ENCODE measurements at places on chromosomes 4 and X.

GRCh38 chr4:99447079-99447478, 11.9 kb upstream of the ADH7 start:
- DNase-seq = peak; percentile 9

- no peak for DNase-seq
These were observed 320.5 kb upstream of the TET2 start for GRCh38 chr4:104826171-104826570.

GRCh38 chrX:119989905-119990555, 46.5 kb upstream of the NKAP start:
- DNase-seq = no peak

GRCh38 chrX:12693754-12694153, 97.5 kb upstream of the PRPS2 start:
- no peak for DNase-seq

DNA sequence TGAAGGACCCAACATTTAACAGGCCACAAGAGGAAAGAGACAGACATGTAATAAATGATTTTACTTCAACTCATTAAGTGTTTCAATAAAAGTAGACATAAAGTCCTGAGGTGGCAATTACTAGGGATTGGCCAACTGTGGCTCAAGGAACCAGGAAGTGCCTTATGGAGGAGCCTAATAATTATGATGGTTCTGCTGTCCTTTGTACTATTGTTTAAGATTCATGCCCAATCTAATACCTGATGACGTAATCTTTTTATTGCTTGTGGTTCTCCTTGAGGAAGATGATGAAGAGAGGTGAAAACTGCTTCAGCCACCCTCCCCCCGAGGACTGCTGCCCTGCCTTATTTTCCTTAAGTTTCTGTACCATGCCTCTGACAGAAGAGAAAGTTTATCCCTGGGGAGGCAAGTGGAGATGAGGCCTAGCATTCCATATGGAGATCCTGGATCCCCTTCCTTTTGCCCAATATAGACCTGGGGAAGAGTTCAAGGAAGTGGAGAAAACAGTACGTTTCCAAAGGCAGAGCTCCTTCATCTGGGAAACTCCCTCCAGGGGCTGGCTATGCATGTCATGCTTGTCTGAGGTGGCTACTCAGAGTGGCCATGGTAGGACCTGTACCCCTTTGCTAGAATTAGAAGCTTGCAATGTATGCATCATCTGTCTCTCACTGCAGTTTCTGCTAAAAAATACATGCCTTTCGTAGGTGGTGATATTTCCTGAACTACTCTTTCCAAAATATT, 56.8 kb upstream of the FAT1 start:
- no peak for DNase-seq
